ENCODE measurements at places on chromosomes 3 and 15. TPM values are rescaled to one million over a fixed set of nuclear protein-coding genes. Genes with fewer than 3 reads are reported as not detected.

DNA sequence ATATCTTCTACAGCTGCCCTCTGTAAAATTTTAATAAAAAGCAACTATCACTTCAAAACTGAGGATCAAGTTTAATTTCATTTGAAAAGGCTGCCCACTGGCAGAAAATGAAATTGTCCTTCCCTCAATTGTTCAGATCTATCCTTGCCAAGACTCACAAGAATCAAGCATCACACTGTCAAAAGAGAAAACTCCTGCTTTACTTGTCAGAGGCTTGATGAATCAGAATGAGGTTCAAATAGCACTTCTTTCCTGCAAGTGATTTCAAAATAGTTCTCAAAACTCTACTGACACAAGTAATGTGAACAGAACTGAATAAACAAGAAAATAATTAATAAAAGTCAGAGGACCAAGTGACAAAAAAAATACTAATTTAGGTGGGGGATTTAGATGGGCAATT is 70.6 kb downstream of the GOLIM4 start:
- no peak for DNase-seq

DNA sequence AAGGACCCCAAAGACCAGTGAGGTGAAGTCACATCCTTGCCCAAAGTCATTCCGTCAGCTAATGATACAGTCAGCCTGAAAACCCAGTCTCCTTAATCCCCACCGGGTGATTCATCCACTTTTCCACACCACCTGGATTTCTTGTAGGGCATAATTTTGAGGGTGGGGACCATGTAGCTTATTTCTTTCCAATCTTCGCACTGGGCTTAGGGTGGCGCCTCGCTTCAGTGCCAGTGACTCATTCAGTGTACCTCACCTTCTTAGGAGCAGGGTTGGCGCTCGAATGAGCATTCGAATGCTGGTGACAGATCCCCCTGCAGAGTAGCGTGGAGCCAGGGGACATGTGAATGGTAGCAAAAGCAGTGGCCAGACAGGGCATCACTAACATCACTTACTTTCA is 24.0 kb downstream of the BMF start:
- DNase-seq: no peak

LHFPL4 gene
- not detected for total RNA-seq

DNA sequence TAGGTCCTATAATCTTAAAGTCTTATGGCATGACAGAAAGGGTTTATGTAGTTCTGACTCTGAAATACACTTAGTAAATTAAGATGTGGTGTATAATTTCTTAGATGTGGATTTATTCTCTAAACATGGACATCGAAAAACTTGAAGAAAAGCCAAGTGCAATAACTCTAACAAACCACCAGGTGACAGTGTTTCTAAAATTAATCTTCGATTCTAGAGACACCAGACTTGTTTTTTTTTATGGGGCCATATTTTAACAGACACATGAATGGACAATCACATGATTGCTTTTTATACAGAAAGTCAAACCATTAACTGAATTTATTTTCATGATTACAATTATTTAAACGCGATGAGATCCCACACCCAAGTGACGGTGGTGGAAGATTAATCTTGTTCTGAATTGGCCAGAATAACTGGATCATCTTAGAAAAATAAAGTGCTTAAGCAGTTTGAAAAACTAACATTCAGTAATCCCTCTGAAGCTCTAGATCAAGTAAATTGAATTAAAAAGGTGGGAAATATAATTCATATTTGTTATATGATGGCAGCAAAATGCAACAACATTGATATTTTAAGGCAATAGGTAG is 305.1 kb downstream of the LSAMP start:
- DNase-seq: no peak

GOLGA8J gene
- total RNA-seq: 0.81 TPM

VILL gene
- total RNA-seq: 11.5 TPM

DNA sequence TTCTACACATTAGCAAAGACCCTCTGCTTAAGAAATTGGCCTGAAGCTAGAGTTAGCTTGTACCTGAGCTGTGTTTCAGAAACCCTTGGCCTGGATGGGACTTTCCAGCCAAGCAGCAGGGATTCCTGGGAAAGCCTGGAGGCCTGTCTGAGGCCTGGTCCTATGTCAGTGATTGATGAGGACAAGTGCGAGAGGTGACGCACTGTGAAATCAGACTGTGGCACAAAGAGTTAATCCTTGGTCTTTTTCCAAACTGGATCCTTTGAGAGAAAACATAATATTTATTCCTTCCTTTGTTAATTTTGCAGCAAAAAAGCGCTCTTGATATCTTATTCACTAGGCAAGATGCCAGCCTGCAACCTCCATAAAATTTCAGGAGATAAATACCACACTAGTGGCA is 225.0 kb upstream of the ATP11B start:
- DNase-seq: no peak

DNA sequence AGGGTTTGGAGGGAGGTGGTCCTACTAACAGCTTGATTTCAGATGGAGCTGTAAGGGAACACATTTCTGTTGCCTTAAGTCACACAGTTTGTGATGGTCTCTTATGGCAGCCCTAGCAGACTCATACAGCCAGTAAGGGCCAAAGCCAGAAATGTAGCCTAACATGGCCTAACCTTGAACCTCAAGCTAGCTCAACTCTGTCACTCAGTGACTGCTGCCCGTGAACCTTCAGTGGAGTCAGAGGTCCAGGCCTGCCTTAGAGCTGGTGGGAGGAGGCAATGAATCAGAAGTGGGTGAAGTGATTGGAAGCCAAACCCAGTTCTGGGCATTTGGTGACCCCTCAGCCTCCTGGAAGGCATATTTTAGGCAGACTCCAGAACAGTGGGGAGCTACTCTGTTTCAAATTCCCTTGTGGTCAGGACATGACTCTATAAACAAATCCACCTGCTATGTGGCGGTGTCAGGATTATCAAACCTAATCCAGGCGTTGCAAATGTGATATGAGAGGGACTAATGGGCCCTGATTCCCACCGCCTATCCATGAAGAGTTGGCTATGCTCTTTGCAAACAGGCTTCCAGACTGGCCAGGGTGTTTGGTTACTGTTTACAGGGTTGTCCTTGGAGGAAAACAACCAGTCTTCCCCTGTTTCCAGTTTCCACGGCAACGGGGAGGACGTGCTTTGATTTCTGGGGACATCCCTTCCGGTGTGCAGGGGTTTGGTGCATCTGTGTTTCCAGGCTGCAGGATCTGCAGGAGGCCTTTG is 105.9 kb upstream of the AGBL1 start:
- DNase-seq: no peak

CCR9 gene
- total RNA-seq: not detected

IL17RB gene
- total RNA-seq: not detected

DNA sequence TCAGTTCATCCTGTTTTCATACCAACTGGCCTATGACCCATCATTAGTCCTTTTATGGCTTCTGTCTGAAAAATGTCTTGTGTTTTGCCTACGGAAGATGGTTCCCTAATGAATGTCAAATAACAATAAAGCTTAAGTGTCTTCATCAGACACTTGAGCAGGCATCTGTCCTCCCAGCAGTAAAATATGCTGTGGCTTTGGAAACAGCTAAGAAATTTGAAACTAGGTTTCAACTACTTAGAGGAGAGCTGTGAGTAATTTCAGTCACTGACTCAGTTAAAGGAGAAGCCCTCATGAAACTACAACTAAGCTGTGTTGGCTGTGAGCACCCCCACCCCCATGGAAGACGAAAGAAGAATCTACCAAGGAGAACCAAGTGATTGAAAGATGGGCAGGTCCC is 409.4 kb upstream of the PPP2R3A start:
- DNase-seq: no peak

SERPINI2 gene
- total RNA-seq: not detected

DNAJB11 gene
- 44.9 TPM for total RNA-seq

DNA sequence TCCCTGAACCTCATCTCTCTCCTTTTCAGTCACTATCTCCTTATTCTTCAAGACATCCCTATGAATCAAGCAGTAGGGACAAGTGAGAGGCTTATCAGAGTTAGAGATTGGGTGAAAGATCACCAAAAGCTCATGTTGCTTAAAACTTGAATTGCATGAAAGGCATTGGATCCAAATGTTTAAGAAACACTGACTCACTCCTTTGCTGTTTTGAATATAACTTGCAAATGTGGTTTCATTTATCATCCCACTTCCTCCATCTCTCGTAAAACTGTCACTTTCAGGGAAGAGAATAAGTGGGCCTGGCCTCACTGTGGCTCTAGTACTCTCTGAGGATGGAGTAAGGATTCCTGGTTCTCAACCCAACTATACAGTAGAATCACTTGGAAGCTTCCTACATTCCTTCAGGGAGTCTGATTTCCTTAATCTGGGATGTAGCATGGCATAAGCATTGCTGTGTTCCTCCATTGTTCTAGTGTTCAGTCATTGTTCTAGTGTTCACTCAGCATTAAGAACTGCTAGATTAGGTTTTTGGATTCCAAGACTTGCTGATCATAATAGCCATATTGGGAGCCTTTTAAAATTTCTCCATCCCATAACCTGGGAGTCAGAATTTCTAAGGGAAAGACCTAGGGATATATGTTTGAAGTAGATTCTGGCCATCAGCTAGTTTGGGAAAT is 171.8 kb downstream of the TMEM108 start:
- no peak for DNase-seq

DNA sequence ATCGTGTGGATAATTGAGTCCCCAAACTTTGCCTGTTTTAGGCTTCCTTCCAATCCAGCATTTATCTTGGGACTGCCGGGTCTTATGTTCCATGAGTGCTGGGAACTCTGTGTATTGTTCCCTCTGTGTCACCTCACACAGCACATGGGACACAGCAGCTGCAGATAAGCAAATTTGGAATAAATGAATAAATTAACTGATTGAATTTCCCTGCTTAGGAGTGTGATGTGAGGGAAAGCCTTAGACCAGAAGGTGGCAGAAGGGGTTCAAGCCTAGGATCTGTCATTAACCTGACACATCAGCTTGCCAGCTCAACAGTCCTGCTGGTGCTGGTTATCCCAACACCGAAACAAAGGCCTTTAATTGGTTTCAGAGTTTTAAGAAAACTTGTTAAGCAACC is 114.3 kb downstream of the OXSM start:
- no peak for DNase-seq

- DNase-seq: no peak
These were observed 27.0 kb upstream of the UBE3A start for GRCh38 chr15:25465835-25466234.

GRCh38 chr15:52733088-52733487 is 53.9 kb upstream of the ATOSA start:
- no peak for DNase-seq

GHSR gene
- total RNA-seq: not detected

Data from thoracic aorta (tissue), 2 donors.